ENCODE measurements at places on chromosomes 6 and 20.

GRCh38 chr6:23533944-23534343 lies 592.1 kb upstream of the NRSN1 start:
- no peak for DNase-seq

DNA sequence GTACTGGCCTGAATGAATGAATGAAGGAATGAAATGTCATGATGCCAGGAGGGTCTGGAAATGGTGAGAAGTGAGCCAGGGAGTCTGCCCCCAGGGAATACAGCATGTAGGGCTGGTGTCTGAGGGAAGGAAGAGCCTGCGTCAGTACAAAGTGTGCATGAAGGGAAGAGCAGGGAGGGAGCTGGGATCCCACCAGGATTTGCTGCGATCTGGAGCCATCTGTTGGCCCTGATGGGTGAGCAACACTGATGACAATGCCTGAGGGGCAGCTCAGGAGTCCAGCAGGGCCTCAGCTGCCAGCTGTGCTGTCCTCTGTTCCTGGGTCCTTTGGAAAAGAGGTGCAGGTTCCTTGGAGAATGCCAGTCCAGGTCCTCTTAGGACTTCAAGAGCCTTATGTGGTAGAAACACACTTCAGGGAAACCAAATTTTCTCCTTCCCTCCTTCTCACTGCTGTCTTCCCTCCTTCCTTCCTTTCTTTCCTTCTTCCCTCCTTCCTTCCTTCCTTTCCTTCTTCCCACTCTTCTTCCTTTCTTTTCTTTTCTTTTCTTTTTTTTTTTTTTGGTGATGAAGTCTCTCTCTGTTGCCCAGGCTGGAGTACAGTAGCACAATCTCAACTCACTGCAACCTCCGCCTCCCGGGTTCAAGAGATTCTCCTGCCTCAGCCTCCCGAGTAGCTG lies 11.5 kb downstream of the BPI start:
- DNase-seq = no peak

DNA sequence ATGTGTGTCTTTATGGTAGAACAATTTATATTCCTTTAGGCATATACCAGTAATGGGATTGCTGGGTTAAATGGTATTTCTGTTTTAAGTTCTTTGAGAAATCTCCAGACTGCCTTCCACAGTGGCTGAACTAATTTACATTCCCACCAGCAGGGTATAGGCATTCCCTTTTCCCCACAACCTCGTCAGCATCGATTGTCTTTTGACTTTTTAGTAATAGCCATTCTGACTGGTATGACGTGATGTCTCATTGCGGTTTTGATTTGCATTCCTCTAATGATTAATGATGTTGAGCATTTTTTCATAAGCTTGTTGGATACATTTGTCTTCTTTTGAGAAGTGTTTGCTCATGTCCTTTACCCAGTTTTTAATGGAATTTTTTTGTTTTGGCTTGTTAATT lies 5.3 kb upstream of the TASP1 start:
- DNase-seq = no peak

DNA sequence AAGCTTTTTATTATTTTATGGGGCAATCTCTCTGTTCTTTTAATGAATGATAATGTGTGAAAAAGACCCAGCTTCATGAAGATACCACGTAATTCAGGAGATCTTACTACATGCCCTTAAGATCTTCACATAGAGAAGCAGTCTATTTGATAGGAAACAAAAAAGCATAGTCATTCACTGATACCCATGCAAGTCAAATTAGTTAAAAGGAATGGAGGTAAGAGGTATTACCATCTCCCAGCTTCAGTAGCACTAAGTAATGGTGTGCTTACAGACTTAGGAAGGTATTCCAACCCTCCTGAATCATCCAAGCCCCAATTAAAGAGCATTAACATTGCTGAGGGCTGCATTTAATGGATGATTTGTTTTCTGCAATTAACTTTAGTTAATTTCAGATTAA lies 364.7 kb downstream of the SYNE1 start:
- DNase-seq = no peak

GRCh38 chr6:13411484-13411883 lies 75.9 kb downstream of the GFOD1 start:
- no peak for DNase-seq

DNA sequence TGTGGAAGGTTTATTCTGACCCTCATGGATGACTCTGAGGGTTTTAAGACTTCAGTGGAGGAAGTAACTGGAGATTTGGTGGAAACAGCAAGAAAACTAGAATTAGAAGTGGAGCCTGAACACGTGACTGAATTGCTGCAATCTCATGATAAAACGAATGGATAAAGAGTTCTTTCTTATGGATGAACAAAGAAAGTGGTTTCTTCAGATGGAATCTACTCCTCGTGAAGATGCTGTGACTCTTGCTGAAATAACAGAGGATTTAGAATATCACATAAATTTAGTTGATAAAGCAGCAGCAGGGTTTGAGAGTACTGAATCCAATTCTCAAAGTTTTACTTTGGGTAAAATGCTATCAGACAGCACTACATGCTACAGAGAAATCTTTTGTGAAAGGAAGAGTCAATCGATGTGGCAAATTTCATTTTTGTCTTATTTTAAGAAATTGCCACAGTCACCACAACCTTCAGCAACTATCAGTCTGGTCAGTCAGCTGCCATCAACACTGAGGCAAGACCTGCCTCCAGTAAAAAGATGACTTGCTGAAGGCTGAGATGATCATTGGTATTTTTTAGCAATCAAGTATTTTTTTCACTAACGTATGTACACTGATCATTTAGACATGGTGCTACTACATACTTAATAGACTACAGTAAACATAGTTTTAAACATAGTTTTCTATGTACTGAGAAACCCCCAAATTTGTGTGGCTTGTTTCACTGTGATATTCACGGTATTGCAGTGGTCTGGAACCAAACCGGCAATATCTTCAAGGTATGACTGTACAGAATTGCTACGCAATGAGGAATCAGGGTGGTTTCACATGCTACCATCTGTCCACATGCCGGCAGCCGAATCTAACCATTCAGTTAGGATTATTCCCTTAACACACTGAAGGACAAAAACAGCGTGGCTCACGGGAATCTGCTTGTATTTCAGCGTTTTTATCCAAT lies 149.0 kb downstream of the MYB start:
- DNase-seq = no peak

- no peak for DNase-seq
These were observed 34.0 kb downstream of the NT5E start for GRCh38 chr6:85483846-85484245.

DNA sequence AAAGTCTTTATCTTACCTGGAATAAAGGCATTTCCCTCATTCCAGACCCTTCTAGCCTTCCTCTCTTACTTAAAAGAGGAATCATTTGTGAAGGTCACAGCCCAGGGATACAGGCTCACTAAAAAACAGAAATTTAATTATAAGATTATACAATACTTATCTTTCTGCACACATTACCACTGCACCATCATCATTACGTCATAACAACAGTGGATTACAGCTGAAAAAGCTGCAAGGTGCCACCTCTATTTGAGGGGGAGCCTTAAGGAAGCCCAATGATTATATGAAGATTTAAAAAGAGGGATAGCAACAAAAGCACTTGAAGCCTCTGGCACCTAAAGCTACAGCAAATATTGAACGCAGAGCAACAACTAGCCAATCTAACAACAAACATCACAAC lies 452.9 kb upstream of the EYS start:
- no peak for DNase-seq

DNA sequence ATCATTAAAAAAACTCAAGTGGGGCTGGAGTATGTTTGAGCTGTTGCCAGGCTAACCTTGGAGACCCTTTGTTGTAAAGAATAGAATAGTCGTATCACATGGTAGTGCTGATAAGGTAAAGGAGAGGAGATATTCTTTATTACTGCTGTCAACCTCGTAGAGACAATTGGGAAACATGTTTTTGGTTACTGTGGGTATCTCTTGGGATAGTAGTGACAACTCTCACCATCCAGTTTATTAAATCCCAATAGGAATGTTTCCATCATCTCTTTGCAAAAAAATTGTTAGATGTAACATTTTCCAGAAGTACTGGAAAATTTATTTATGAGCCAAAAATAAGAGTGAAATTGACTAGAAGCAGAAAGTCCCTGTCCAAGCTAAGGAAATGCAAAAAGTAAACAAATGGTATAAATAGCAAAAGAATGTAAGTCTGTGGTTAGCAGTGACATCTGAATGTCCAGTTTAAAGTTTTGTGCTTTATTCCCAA lies 829.3 kb upstream of the CITED2 start:
- DNase-seq = no peak

- no peak for DNase-seq
These were observed 286.0 kb downstream of the FOXC1 start for GRCh38 chr6:1895721-1896120.

DNA sequence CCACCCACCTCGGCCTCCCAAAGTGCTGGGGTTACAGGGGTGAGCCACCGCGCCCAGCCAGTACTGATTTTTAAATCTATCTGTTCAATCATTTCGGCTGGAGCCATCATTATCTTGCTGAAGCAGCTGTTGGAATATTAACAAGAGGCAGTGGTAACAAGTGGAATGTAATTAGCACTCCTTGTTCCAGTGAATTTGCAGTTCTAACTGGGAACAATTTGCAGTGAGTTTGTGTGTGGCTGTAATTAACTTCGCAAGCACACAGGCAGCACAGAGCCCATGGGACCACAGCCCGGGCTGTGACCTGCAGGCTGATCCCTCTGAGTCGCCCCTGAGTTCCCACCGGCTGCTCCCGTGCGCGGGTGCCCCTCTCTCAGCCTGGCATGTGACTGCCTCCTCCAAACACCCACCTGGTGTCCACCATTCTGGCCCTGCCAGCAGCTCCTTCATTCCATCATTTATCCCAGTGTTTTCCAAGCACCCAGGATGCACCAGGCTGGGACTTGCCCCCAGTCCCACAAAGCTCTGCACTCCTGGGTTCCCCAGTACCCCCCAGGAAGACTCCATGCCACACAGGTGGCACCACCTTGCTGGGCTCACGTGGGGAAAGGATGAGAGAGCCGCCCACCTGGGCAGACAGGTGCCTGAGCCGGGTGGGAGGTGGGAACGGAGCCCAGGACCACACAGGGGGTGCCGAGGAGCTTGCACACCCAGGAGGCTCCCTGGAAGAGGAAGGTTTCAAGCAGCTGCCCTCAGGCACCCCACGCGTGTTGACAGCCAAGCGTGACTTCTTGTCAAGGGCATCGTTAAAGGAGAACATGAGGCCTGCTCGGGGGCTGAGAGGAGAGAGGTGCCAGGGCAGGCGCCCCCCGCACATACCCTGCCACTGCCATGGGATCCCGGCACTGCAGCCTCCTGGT lies 75.2 kb downstream of the YTHDF1 start:
- no peak for DNase-seq

GRCh38 chr6:158519300-158519699 lies 40.6 kb upstream of the TMEM181 start:
- no peak for DNase-seq

DNA sequence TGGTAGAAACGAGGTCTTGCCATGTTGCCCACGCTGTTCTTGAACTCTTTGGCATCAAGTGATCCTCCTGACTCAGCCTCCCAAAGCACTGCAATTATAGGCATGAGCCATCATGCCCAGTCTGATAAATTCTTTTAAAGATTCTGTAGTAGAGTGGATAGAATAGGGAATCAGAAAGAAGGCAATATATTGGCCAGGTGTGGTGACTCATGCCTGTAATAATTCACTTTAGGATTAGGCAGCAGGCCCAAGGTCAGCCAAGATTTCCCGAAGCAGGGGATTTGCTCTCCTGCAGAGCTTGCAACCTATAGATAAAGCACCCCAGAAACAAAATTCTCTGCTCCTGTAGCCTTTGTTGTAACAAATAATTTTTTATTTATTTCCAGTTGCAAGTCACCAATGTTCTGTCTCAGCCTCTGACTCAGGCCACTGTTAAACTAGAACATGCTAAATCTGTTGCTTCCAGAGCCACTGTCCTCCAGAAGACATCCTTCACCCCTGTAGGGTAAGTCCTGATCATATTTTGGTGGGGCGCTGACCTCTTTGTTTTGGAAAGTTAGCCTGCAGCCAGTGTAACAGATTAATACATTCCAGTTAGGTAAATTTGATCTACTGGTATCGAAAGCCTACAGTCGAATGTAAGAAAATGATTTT lies 30.4 kb upstream of the MROH8 start:
- DNase-seq = no peak

- DNase-seq = no peak
These were observed 70.1 kb downstream of the SLX4IP start for GRCh38 chr20:10504994-10505730.

- DNase-seq = no peak
These were observed 10.5 kb upstream of the ESR1 start for GRCh38 chr6:151796842-151797530.

GRCh38 chr6:163457637-163458561 lies 43.4 kb downstream of the QKI start:
- DNase-seq = peak; percentile 11

Measured in T-helper 1 cell (primary cell).